ENCODE measurements at places on chromosomes 16 and 17.

- peak; percentile 10 for DNase-seq
These were observed 1.8 kb downstream of the SNTB2 start for GRCh38 chr16:69188716-69189115.

DNA sequence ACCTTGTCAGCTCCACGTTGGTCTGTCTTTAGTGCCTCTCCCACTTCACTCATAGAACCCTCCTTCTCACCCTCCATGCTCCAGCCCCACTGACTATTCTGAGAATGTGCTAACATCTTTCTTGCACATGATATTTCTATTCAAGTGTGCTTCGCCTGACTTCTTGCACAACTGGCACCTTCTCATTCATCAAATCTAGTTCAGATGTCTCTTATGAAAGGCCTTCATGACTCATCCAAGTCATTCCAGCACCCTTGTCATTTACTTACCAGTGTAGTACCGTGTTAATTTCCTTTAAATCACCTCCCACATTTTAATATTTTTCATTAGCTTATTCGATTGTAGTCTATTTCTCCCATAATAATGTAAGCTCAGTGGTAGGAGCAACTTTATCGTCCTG lies 197.8 kb upstream of the PIRT start:
- no peak for DNase-seq

- DNase-seq: peak; percentile 14
These were observed 23.7 kb upstream of the RCVRN start for GRCh38 chr17:9928601-9929333.

DNA sequence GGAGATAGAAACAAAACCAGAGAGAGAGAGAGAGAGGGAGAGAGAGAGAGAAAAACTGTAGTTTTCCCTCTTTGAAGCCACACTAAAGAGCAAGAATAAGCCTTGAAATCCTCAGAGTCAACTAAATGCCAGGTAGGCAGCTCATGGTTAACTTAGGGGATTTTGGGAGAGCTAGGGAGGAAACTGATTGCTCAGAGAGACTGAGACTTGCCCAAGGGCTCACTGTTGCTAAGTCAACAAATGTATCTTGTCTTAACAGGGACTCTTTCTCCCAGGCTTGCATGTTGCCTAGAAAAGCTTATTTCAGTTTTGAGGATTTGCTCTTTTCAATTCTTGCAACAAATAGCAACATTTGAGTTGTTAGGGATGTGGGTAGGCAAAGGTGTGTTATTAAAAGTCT lies 4.5 kb upstream of the SLC5A11 start:
- no peak for DNase-seq

- DNase-seq: peak; percentile 26
These were observed 11.9 kb downstream of the PIEZO1 start for GRCh38 chr16:88772871-88773811.

DNA sequence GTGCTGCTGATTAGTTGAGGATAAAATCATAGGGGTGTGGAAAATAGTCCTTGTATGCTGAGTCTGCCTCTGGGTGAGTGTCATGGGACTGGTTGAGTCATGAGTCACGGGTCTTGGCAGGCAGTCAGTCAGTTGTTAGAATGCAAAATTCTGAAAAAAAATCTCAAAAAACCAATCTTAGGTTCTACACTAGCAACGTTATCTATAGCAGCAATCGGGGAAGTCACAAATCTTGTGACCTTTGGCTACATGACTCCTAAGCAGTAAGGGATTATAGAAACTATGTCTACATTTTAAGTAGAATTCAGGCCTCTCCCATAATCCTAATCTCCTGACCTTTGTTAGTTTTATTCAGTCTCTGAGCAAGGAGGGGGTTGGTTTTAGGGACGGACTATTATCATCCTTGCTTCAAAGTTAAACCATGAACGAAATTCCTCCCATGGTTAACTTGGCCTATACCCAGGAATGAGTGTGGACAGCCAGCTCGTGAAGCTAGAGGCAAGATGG lies 18.0 kb upstream of the PMFBP1 start:
- no peak for DNase-seq

DNA sequence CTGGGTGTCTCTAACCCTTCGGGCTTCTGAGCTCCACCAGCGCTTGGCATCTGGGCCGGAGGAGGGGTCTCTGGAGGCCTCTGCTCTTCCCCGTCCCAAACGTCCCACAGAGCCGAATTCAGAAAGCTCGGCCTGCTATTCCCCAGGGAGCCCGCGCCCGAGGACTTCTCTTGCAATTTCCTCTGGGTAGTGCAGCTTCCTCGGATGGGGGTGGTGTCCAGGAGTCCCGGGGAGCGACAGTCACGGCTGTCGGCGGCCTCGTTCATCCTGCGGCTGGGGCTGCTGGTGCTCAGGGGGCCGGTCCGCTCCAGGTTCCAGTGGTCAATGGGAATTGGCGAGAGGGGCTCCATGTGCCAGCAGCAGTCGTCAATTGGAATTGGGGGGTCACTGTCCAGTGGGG lies 11.8 kb upstream of the NLRC3 start:
- no peak for DNase-seq

DNA sequence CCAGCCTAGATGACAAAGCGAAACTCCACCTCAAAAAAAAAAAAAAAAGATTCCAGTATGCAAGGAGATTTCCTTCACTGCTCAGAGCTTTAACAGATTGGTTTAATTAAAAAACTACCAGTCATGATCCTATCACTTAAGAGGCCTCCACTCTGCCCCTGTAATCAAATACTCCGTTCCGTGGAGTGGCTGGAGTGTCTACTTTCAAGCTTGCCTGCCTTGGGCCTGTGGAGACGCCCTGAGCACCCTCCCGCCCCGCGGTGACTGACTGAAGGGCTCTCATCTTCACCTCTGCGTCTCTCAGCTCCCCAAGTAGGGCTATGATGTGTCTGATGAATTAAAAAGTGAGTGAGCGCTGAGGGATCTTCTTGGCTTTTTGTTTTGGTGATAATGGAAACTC lies 25.3 kb upstream of the TRPV3 start:
- no peak for DNase-seq

DNA sequence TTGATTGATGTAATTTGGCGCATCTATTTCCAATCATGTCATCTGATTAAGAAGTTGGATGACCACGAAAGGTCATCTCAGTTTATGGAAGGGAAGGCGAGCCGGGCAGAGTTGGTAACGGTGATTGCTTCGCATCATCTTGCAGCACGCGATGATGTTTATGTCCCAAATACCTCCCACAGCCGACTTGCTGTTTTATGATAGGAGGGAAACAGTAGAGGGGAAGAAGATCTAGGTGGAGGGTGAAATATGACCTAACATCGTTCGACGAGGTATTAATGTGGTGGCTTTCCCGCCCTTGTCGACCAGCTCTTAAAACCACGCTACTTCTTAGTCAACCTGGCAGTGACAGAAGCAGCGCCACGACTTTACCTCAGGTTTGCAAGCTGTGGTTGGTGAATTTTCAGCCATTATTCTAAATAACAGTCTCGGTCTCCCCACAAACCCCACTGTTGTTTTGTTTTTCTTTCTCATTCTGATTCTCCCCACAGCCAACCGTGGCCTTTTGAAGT lies 805 bp upstream of the TANC2 start:
- no peak for DNase-seq

- DNase-seq: no peak
These were observed 36.7 kb downstream of the SMG6 start for GRCh38 chr17:2266865-2267228.

DNA sequence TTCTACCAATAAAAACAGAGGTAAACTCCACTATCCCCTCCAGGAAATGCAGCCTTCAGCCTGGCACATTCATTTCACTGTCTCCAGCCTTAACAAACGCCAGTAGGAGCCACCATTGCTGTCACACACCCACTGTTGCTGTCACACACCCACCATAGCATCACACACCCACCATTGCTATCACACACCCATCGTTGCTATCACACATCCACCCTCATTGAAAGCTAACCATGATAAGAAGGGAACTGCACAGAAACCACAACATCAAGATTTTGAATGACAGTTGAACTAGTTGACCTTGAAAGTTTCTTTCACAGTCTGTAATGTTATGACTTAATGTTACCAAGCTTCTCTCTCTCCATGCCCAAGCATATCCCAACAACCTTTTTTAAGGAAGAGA lies 38.1 kb downstream of the SHCBP1 start:
- no peak for DNase-seq

GRCh38 chr16:55663765-55664677 lies 8.2 kb downstream of the SLC6A2 start:
- no peak for DNase-seq

All from kidney glomerular epithelial cell (primary cell).